Tibial artery (tissue), 4 donors: ENCODE measurements at places on chromosomes 1 and 21.
A peak's percentile ranks its signal among the peaks of the same experiment; 100 is the strongest.

GRCh38 chr21:39055167-39055767, 128.0 kb downstream of the PSMG1 start:
- H3K36me3 ChIP-seq: no peaks in the 10 kb centered on the region
- H3K27ac ChIP-seq: no peak overlapping the region
- H3K4me1 ChIP-seq: peaks cover 4% of the 10 kb centered on the region
- H3K4me3 ChIP-seq: no peak overlapping the region
- H3K27me3 ChIP-seq: no peaks in the 10 kb centered on the region

- peaks cover 24% of the 10 kb centered on the region for H3K36me3 ChIP-seq
- no peaks in the 10 kb centered on the region for H3K27me3 ChIP-seq
- no peak overlapping the region for H3K27ac ChIP-seq
- H3K4me3 ChIP-seq: no peak overlapping the region
- DNase-seq: no peak
Observed at GRCh38 chr1:17404034-17404684, 32.2 kb downstream of the PADI6 start.

- H3K4me1 ChIP-seq: peaks cover 5% of the 10 kb centered on the region
- no peaks in the 10 kb centered on the region for H3K27me3 ChIP-seq
- H3K4me3 ChIP-seq: no peak overlapping the region
- H3K36me3 ChIP-seq: no peaks in the 10 kb centered on the region
Observed at GRCh38 chr1:167099851-167100250, 6.0 kb downstream of the STYXL2 start.

- no peak for DNase-seq
- H3K27me3 ChIP-seq: no peaks in the 10 kb centered on the region
- H3K4me1 ChIP-seq: no peaks in the 10 kb centered on the region
- no peak overlapping the region for H3K27ac ChIP-seq
- H3K4me3 ChIP-seq: no peak overlapping the region
Observed at GRCh38 chr1:212189352-212189738, 95.9 kb upstream of the PPP2R5A start.

DNA sequence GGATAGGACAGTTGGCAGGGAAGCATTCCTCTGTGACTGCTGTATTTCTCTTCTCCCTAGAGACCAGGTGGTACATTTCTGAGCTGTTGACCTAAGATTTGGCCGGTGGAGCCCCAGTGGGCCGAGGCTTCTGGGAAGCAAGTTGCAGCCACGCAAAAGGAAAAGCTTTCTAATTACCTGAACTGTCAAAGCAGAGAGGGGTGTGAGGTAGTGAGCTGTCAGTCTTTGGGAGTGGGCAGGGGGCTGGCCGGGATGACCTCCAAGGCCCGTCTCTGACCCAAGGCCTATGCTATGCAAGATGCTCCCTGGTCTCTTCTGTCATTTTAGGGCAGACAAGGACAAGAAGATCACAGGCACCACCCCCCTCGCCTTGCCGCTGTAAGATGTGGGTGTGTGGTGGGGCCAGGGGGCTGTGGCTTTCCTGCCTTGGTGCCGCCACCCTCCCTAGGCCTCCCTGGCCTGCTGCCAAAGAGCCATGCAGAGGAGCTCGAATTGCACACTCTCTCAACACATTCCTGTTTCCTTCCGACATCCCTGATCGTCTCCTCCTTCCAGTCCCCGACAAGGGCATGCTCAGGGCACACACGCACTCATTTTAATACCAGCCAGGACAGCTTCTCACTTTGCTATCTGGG, 7.7 kb downstream of the PADI1 start:
- no peaks in the 10 kb centered on the region for H3K36me3 ChIP-seq
- no peak overlapping the region for H3K27ac ChIP-seq
- no peaks in the 10 kb centered on the region for H3K4me1 ChIP-seq
- peaks cover 50% of the 10 kb centered on the region for H3K27me3 ChIP-seq
- DNase-seq: no peak
- no peak overlapping the region for H3K4me3 ChIP-seq

DNA sequence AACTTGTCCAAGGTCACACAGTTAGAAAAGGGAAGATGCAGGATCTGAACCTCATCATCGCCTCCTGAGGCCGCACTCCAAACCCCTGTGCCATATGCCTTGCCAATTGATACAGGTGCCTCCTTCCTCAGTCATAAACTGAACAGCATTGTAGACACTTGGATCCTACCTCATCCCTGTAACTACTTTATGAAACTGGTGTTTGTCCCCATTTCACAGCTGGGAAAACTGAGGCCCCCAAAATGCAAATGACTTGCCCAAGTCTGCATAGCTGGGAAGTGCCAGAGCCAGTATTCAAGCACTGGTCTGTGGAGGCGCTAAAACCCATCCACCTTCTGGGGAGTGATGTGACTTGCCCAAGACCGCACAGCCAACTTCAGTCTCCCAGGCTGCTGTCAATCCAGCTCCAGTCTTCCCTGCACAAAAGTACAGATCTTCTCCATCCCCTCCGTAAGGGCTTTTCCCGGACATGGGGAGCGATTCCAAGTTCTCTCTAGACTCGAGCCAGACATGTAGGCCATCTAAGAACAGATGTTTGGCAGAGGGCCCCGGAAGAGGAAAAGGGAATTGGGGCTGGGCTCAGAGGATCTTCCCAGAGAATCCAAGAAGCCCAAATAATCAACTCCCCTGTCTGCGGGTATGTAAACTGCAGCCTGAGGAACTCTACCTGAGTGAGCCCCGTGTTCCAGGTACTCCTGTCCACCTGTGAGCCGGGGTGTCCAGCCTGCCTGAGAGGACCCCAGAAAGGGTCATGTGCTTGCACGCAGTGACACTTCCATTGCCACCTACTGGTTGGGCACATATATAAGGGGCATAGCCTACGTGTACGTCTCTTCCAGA, 60.5 kb downstream of the SYT2 start:
- peaks cover 63% of the 10 kb centered on the region for H3K27me3 ChIP-seq
- no peak overlapping the region for H3K4me3 ChIP-seq
- no peaks in the 10 kb centered on the region for H3K4me1 ChIP-seq
- no peak for DNase-seq
- no peak overlapping the region for H3K27ac ChIP-seq
- no peaks in the 10 kb centered on the region for H3K36me3 ChIP-seq

- H3K36me3 ChIP-seq: no peaks in the 10 kb centered on the region
- H3K27me3 ChIP-seq: no peaks in the 10 kb centered on the region
- DNase-seq: no peak
- H3K4me3 ChIP-seq: no peak overlapping the region
Observed at GRCh38 chr21:45392573-45392971, 12.4 kb upstream of the COL18A1 start.

GRCh38 chr1:32144033-32144432, 35.4 kb upstream of the TXLNA start:
- H3K27ac ChIP-seq: no peak overlapping the region
- DNase-seq: no peak

DNA sequence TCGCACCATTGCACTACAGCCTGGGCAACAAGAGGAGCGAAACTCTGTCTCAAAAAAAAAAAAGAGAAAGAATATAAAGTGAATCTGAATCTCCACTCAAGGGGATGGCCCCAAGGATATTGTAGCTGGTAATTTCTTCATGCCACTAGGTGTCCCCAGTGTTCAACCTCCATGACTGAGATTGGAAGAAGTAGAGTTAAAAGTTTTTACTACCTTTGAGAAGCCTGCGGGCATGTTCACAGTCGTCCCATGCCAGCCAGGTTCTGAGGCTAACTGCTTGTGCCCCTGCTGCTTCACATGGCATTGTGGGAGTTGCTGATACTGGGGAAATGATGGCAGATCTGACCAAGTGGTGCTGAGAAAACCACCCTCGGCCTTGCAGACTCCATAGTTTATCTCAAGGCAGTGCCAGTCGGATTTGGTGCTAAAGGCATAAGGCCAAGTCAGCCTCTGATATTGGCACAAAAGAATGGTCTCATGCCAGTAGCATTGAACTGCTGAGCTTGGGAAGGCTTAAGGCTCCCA, 10.8 kb upstream of the SHISA4 start:
- H3K36me3 ChIP-seq: peaks cover 2% of the 10 kb centered on the region
- peak overlapping the region; percentile 50 for H3K27ac ChIP-seq
- no peak overlapping the region for H3K4me3 ChIP-seq
- H3K27me3 ChIP-seq: no peaks in the 10 kb centered on the region

GRCh38 chr1:27621051-27621920, 13.7 kb downstream of the FGR start:
- no peak overlapping the region for H3K27ac ChIP-seq
- no peaks in the 10 kb centered on the region for H3K36me3 ChIP-seq
- DNase-seq: no peak

DNA sequence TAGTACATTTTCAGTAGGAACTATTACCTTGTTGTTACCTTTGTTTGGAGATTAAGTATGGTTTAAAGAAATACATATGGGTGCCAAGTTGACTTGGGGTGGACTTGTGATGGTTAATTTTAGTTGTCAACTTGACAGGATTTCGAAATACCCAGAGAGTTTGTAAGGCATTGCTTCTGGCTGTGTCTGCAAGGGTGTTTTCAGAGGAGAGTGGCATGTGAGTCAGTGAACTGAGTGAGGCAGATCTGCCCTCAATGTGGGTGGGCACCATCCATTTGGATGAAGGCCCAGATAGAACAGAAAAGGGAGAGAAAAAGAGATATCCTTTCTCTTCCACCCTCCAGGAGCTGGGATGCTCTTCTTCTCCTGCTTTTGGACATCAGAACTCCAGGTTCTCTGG, 315.5 kb downstream of the GPATCH2 start:
- H3K4me1 ChIP-seq: no peaks in the 10 kb centered on the region
- H3K27me3 ChIP-seq: no peaks in the 10 kb centered on the region
- no peak overlapping the region for H3K4me3 ChIP-seq
- no peak for DNase-seq
- H3K27ac ChIP-seq: no peak overlapping the region

- H3K27ac ChIP-seq: no peak overlapping the region
- no peaks in the 10 kb centered on the region for H3K36me3 ChIP-seq
- H3K4me1 ChIP-seq: no peaks in the 10 kb centered on the region
- no peak for DNase-seq
- no peaks in the 10 kb centered on the region for H3K27me3 ChIP-seq
Observed at GRCh38 chr1:173448945-173449344, 28.2 kb upstream of the PRDX6 start.

GRCh38 chr1:110588991-110589390, 17.2 kb downstream of the KCNA2 start:
- no peaks in the 10 kb centered on the region for H3K4me1 ChIP-seq
- no peaks in the 10 kb centered on the region for H3K36me3 ChIP-seq
- H3K27ac ChIP-seq: no peak overlapping the region
- no peaks in the 10 kb centered on the region for H3K27me3 ChIP-seq
- H3K4me3 ChIP-seq: no peak overlapping the region

DNA sequence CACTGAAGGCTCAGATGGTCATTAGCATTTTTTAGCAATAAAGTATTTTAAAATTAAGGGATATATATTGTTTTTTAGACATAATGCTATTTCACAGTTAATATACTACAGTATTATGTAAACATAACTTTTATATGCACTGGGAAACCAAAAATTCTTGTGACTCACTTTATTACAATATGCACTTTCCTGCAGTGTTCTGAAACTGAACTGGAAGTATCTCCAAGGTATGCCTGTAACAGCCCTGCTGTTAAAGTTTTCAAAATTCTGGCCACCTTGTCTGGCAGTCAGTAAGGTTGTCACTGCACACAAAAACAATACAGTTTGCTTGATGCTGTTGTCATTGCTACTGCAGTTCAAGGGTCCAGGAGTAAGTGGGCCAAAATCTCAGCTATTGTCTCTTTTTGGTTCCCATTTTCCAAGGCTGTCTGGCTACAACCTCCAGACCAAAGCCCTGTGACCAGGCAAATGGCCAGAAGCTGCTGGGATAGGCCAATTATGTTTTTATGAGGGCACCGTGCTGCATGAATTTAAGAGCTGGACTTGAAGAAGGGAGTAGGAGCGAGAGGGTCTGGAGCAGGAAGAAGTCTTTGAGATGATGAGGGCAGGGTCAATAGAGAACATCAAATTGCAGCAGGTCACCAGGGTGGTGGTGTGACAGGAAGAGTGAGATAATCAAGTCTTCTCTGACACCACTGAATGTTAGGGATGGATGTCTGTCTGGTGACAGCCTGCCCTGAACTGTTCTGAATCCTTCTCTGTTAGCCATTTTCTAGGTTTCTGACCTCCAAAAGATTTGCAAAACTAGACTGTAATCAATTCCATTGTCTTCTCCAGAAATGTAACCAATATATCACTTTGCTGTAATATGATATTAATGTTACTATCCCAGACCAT, 82.3 kb upstream of the CACHD1 start:
- no peak for DNase-seq
- H3K27me3 ChIP-seq: no peaks in the 10 kb centered on the region
- no peaks in the 10 kb centered on the region for H3K4me1 ChIP-seq

GRCh38 chr1:175580841-175581240, 162.6 kb downstream of the TNR start:
- no peak overlapping the region for H3K27ac ChIP-seq
- H3K4me1 ChIP-seq: no peaks in the 10 kb centered on the region
- DNase-seq: no peak
- H3K27me3 ChIP-seq: no peaks in the 10 kb centered on the region
- no peak overlapping the region for H3K4me3 ChIP-seq
- no peaks in the 10 kb centered on the region for H3K36me3 ChIP-seq

GRCh38 chr21:38804789-38805327, 871 bp upstream of the ETS2 start:
- no peaks in the 10 kb centered on the region for H3K27me3 ChIP-seq
- H3K4me1 ChIP-seq: peaks cover 14% of the 10 kb centered on the region
- H3K27ac ChIP-seq: peak overlapping the region; percentile 83
- peak; percentile 70 for DNase-seq
- peak overlapping the region; percentile 86 for H3K4me3 ChIP-seq

DNA sequence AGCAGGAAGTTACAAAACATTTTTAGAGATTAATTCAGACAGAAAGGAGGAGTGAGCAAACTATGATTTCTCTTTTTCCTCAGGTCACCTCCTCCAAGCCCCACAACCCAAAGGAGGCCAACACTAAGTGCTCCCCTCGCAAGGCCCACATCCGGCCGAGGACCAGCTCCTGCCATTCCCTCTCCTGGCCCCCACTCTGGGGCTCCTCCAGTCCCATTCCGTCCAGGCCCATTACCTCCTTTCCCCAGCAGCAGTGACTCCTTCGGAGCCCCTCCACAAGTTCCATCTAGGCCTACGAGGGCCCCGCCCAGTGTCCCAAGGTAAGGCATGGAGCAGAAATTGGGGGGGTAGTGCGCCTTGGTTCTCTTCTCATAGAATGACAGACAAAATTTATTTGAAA, 32.0 kb upstream of the C1orf105 start:
- peaks cover 12% of the 10 kb centered on the region for H3K4me1 ChIP-seq
- no peaks in the 10 kb centered on the region for H3K27me3 ChIP-seq
- H3K27ac ChIP-seq: no peak overlapping the region
- no peak overlapping the region for H3K4me3 ChIP-seq
